ENCODE measurements at places on chromosomes 5 and 9.

DNA sequence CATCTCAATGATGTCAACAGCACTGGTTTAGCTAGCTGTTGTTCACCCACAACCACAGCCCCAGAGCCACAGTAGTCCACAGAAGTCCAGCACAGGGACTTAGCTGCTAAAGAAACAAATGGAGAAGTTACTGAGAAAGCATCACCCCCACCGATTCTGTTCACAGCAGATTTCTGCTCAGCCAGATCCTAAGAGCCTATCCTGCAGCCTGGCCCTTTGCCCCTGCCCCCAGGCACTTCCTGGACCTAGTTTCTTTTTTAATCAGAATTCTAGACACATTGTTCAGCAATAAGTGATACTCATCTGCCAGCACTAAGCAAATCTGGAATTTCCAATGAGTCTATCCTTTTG, 7.4 kb downstream of the B4GALT1 start:
- DNase-seq, result peak; percentile 57

DNA sequence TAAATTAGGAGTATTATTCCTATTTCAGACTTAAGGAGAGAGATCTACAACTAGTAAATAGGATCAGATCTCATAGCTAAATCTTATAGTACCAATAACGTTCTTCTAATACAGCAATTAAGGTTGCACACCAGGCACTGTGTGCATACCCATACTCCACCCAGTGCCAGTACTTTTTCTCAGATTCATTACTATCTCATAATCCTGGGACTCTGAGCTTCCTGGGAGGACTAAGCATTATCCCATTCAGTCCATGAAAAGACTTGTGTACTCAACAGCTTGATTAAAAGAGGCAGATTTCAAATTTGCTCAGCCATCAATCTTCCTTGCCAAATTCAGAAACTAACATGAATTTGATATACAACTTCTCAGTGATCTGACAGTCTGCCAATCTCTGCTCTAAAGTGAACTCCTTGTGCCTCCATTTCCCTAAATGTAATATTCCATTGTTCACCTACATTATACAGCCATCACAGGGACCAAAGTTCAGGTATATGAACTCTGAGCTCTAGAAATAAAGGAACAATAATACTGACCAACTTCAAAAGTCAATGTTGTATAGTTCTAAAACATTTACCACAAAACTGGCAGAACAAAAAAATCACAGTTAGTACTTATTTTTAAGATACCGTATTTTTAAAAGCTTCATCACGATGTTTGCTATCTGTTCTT, 7.2 kb downstream of the STRBP start:
- DNase-seq, result no peak

DNA sequence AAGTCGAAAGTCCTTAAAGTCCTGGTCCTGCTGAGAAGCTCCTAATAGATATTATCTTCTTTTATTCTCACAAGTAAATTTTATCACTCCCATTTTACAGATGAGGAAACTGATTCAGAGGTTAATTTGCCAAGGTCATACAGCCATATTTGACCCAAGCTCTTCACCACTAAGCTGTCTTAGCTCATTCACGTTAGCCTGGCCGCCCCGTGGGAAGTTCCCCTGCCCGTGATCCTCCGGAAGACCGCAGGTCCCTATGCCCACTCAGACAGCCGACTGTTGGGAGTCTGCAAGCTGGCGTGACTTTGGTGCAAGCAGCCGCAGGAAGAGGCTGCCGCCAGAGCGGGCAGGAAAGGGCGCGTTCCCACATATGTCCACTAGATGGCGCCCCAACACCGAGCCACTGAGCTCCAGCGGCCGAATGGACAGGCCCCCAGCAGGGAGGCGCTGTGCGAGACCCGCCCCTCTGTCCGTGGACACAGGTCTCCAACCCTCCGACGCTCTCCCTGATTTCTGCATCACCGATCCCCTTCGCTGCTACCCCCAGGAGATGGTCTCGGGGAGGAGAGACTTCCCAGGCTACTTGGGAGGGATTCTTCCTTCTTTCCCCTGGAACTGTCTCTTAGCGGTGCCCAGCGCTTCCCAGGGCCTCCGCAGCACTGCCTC, 10.0 kb upstream of the ARAP3 start:
- peak; percentile 70 for DNase-seq

GRCh38 chr5:52269859-52270258, 517.9 kb upstream of the ITGA1 start:
- DNase-seq, result no peak

- DNase-seq, result no peak
These were observed 571.2 kb upstream of the WWC1 start for GRCh38 chr5:167720259-167720658.
